ENCODE measurements at places on chromosomes 3 and 15. TPM values are rescaled to one million over a fixed set of nuclear protein-coding genes. Genes with fewer than 3 reads are reported as not detected.

Gene GRK7
- total RNA-seq: not detected

DNA sequence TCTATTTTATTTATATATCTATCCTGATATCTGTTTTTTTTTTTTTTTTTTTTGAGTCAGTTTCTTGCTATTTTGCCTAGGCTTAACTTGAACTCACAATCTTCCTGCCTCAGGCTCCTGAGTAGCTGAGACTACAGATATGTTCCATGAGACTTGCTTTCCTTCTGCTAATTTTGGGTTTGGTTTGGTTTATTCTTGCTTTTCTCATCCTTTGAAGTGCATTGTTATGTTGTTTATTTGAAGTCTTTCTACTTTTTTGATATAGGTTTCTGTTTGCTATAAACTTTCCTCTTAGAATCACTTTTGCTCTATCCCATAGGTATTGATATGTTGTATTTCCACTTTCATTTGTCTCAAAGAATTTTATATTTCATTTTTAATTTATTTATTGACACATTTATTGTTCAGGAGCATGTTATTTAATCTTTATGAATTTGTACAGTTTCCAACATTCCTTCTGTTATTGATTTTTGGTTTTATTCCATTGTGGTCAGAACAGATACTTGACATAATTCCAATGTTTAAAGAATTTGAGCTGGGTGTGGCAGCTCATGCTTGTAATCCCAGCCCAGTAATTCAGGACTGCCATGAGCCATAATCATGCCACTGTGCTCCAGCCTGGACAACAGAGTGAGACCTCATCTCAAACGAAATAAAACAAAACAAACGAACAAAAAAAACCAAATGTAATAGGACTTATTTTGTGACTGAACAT, 62.3 kb upstream of the PLSCR4 start:
- no peak overlapping the region for H3K27ac ChIP-seq
- no peak for DNase-seq
- no peaks in the 10 kb centered on the region for H3K4me1 ChIP-seq
- no peak overlapping the region for H3K4me3 ChIP-seq
- H3K36me3 ChIP-seq: no peaks in the 10 kb centered on the region
- no peaks in the 10 kb centered on the region for H3K27me3 ChIP-seq

DNA sequence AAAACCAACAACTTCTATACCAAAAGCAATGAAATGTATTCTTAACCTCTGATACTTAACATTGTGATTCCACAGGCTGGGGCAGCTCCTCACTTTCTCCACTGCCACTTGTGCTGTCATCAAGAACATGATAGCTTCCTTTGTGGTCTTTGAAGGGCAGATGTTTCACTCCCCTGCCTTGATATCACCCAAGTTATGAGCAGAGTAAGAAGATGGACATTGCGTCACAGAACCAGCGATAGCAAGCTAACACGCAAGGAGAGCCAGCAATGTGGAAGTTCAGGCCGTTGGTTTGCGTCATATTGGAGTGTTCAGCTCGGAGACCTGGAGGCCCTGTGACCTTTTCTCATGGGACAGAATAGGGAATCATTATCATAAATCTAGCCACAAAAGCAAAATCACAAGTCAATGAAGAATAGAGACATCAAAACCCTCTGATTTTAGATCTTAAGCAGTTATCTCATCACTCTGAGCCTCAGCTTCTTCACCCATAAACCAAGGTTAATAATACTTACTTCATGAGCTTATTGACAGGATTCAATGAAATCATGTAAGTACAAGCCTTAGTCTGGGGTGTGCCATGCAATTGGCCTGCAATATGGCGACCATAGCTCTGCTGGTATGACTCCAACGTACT, 183.8 kb upstream of the THBS1 start:
- no peak for DNase-seq
- H3K4me3 ChIP-seq: no peak overlapping the region
- no peaks in the 10 kb centered on the region for H3K36me3 ChIP-seq
- peaks cover 7% of the 10 kb centered on the region for H3K4me1 ChIP-seq
- H3K27me3 ChIP-seq: peaks cover 9% of the 10 kb centered on the region

- H3K36me3 ChIP-seq: peaks cover 19% of the 10 kb centered on the region
- H3K4me1 ChIP-seq: no peaks in the 10 kb centered on the region
These were observed 8.3 kb downstream of the ACKR4 start for GRCh38 chr3:132605374-132605792.

DNA sequence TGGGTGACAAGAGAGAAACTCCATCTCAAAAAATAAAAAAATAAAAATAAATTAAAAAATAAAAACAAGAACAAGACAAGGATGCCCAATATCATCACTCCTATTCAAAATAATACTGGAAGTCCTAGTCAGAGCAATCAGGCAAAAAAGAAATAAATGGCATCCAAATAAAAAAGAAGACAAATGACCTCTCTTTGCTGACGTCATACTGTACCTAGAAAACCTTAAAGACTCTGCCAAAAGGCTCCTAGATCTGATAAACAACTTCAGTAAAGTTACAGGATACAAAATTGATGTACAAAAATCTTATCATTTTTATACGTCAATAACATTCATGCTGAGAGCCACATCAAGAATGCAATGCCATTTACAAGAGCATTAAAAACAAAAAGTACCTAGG, 18.7 kb upstream of the HERC1 start:
- no peaks in the 10 kb centered on the region for H3K27me3 ChIP-seq
- H3K36me3 ChIP-seq: no peaks in the 10 kb centered on the region
- H3K4me3 ChIP-seq: no peak overlapping the region
- no peak for DNase-seq
- H3K27ac ChIP-seq: no peak overlapping the region

Gene C3orf22
- total RNA-seq: 0.44 TPM

Gene LEKR1
- total RNA-seq: 4.1 TPM

- H3K4me3 ChIP-seq: no peak overlapping the region
- no peak for DNase-seq
- no peak overlapping the region for H3K27ac ChIP-seq
- H3K27me3 ChIP-seq: peaks cover 5% of the 10 kb centered on the region
- peaks cover 2% of the 10 kb centered on the region for H3K4me1 ChIP-seq
These were observed 400.8 kb upstream of the PROK2 start for GRCh38 chr3:72185549-72186399.

GRCh38 chr3:10370429-10370828, 49.5 kb upstream of the SEC13 start:
- no peak for DNase-seq
- H3K36me3 ChIP-seq: no peaks in the 10 kb centered on the region
- H3K4me3 ChIP-seq: no peak overlapping the region
- H3K4me1 ChIP-seq: no peaks in the 10 kb centered on the region
- H3K27me3 ChIP-seq: peaks cover 4% of the 10 kb centered on the region
- no peak overlapping the region for H3K27ac ChIP-seq

GRCh38 chr3:133967992-133968892, 61.5 kb downstream of the SLCO2A1 start:
- no peaks in the 10 kb centered on the region for H3K4me1 ChIP-seq
- no peaks in the 10 kb centered on the region for H3K27me3 ChIP-seq
- H3K36me3 ChIP-seq: peaks cover 18% of the 10 kb centered on the region
- no peak overlapping the region for H3K4me3 ChIP-seq
